ENCODE measurements at places on chromosomes 16 and 17.

DNA sequence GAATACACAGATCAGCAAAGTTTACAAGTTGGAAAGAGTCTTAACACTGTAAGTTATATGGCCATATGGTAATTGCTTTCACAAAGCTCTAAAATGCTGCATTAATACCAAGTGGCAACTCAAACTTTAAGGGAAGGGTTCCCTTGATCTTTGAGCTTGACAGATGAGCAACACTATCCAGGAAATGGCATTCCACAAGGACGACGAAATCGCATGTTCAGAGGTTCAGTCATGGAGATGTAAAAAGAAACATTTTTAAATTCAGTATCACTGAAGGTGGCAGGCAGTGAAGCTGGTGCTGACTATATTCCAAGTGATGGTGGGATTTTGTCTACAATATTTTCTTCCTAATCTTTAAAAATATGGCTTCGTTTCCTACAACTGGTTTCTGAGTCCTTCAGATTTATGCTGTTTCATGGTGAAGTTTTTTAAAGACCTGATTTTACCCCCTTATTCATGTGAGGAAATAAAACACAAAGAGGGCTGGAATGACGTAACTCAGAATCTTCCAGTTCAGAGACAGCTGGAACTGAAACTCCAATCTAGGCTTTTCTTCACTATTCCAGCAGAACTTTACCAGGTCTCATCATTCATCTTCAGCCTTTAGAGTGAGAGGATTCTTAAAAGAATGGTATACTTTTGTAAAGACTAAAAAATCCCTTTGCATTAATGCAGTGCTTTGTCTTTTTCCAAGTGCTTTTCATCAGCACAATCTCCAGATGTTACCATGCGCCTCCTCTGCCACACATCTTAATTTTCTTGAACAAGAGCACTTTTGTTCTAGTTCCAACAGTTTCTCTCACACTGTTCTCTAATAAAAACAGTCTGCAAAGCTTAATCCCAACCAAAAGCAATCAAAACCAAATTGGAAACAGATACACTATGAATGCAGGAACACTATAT is 20.2 kb downstream of the CHCT1 start:
- DNase-seq: no peak

- no peak for DNase-seq
These were observed 30.7 kb downstream of the ADGRG5 start for GRCh38 chr16:57572978-57573728.

DNA sequence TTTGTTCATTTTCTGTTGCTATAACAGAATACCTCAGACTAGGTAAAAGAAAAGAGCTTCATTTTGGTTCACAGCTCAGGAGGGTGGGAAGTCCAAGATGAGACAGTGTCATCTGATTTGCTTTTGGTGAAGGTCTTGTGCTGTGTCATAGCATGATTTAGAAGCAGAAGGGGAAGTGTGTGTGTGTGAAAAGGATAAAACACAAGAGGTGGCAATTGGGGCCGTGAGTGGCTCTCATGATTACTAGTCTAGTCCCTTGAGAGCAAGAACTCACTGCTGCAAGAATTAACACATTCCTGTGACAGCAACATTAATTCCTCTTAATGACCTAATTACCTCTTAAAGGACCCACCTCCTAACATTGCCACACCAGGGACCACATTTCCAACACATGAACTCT is 8.3 kb downstream of the SLC35G3 start:
- DNase-seq: no peak

DNA sequence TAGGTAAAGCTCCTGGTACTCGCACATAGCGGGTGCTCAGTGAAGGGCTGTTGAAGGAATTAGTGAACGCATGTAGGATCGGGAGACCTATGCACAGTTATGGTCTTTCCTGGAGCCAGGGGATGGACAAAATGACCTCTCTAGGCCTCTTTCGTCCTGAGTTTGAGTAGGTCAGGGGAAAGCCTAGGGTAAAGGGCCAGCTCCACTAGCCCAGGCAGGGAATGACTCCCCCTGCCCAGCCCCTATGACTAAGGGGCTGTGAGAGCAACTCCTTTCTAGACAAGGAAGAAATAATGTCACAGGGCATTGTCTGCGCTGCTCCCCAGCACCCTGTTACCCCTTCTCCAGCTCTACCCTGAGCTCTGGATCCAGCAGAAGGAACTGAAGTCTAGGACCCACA is 24.6 kb upstream of the FMNL1 start:
- DNase-seq: no peak

- DNase-seq: no peak
These were observed 39.9 kb downstream of the CENPV start for GRCh38 chr17:16313139-16314090.

- no peak for DNase-seq
These were observed 217.6 kb upstream of the CA10 start for GRCh38 chr17:52376137-52376536.

DNA sequence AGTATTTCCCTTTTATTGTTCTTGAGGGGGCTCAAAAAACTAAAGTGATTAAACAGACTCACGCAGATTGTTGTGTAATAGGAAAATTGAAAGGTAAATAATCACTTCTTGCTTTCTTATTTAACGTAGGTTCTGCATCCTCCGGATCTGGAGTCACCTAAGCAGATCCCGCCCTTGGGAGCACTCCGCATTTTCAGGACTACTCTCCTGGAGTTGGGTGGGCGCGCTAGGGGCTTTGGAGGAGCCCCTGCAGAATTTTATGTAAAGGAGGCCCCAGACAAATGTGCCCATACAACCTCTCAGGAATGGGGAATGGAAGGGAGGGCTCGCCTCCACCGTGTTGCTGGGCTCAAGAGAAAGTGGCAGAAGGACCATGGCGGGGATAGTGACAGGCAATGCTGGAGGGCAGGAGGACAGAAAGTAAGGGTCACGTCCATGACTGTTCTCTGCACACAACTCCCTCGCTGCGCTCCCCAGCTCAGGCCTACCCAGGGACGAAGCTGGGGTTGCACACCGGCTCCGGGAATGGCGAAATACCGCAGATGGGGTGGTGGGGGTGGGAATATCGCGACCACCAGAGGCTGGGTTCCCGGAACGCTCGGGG is 8.3 kb downstream of the MT2A start:
- DNase-seq: no peak

DNA sequence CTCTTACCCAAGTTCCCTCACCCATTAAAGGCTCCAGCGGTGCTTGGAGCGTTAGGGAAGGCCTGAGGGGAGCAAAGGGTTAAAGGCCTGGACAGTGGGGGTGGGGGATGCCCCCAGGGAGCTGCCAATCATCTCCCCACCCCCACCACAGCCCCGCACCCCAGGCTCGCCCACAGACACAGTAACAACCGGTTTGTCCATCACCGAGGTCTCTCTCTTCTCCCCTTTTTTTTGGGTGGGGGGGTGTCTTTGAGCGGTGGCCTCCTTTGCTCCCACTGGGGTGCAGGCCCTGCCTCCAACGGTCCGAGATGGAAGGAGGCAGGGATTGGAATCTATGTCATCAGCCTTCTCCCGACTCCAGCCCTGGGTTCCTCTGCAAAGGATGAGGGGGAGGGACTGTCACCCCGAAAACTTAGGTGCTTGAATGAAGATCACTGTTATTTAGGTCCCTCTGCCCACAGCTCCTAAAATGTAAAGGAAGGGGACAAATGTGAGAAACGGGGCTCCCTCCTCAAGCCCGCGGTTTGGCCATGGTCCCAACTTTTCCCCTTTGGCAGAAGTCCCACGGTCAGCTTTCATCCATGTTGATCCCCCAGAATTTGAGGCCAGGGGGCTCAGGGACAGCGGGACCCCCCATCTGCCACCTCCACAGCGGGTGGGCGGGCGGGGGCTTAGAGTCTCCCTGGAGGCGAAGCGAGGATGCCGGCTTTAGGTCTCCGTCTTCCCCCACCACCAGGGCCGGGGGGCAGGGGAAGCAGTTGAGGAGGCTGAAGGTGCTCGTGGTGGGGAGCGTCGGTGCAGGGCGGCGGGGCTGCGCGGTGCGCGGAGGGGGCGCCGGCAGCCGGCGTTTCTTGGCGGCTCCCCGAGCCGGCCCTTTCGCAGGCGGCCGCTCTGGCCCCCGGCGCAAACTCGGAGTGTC is 1.7 kb downstream of the EPOP start:
- DNase-seq: no peak

- no peak for DNase-seq
These were observed 46.3 kb downstream of the MRC2 start for GRCh38 chr17:62673614-62674362.

- no peak for DNase-seq
These were observed 23.3 kb upstream of the TAC4 start for GRCh38 chr17:49871211-49871610.

Measured in activated CD8-positive, alpha-beta memory T cell treated with anti-CD3 and anti-CD28 coated beads for 1 hour (primary cell).